Cardiac muscle cell (in vitro differentiated cells and primary cell): ENCODE measurements at places on chromosomes 1 and 21. TPM values are rescaled to one million over a fixed set of nuclear protein-coding genes. Genes with fewer than 3 reads are reported as not detected.

The OR10Z1 gene
- not detected in 2 replicates for polyA plus RNA-seq

The TFAP2E gene
- polyA plus RNA-seq = 0.50 TPM in 1 of 2 replicates, not detected in the other

The HPCAL4 gene
- 0.06 TPM in 1 of 2 replicates, not detected in the other for polyA plus RNA-seq

The TCHH gene
- not detected in 2 replicates for polyA plus RNA-seq

The RSPH1 gene
- 0.43 and 1.6 TPM in 2 replicates for polyA plus RNA-seq
